ENCODE measurements at places on chromosomes 16 and 17.
A peak's percentile ranks its signal among the peaks of the same experiment; 100 is the strongest.

DNA sequence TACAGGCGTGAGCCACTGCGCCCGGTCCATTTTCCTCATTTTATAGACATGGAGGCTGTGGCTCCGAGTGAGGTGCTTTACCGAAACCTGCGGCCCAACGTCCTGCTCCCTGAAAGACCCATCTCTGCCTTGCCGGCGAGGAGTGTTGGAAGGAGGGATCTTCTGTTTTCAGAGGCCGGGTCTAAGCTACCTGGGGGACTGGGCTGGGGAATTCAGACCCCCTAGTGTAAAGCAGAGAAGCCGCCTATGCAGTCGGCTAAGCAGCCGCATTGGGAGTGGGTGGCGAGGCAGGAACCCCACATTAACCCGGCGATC lies 16.3 kb downstream of the MEOX1 start:
- no peaks in the 10 kb centered on the region for H3K4me1 ChIP-seq
- H3K4me3 ChIP-seq, result no peak overlapping the region
- peaks cover 8% of the 10 kb centered on the region for H3K27me3 ChIP-seq
- H3K27ac ChIP-seq, result no peak overlapping the region

- no peaks in the 10 kb centered on the region for H3K36me3 ChIP-seq
- peak; percentile 92 for DNase-seq
- peaks cover 3% of the 10 kb centered on the region for H3K27me3 ChIP-seq
Observed at GRCh38 chr16:87052506-87052905, 264.7 kb downstream of the C16orf95 start.

- peaks cover 8% of the 10 kb centered on the region for H3K4me1 ChIP-seq
- peaks cover 4% of the 10 kb centered on the region for H3K36me3 ChIP-seq
- peak within 1 kb of the TSS; percentile 59 for H3K4me3 ChIP-seq
Observed at GRCh38 chr16:180101-180675, at the start of gene HBQ1. Gene HBQ1, plus strand, starts transcription at chr16:180459. Its CDS starts 28 bp downstream, at chr16:180487.

DNA sequence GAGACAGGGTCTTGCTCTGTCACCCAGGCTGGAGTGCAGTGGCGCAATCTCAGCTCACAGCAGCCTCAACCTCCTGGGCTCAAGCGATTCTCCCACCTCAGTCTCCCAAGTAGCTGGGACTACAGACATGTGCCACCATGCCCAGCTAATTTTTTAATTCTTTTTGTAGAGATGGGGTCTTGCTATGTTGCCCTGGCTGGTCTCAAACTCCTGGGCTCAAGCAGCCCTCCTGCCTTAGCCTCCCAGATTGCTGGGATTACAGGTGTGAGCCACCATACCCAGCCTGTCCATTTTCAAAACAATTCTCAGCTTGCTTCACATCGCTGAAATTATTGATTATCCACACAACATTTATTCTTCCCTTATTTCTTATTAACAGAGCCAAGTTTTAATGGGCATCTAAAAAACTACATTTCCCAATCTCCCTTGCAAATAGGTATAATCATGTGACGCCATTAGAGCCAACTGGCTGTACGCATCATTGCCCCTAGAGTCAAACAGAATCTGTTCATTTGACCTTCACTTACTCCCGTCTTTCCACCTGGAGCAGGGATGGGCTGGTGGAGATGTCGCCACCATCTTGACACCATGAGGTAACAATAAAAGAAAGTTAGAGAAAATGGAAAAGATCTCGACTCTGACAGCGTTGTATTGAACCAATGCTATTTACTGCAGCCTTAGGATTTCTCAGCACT lies 148.0 kb upstream of the FOXF1 start:
- no peak overlapping the region for H3K27ac ChIP-seq
- no peaks in the 10 kb centered on the region for H3K36me3 ChIP-seq
- no peak for DNase-seq
- peaks cover 6% of the 10 kb centered on the region for H3K4me1 ChIP-seq
- H3K4me3 ChIP-seq, result no peak overlapping the region
- H3K27me3 ChIP-seq, result peaks cover 53% of the 10 kb centered on the region

DNA sequence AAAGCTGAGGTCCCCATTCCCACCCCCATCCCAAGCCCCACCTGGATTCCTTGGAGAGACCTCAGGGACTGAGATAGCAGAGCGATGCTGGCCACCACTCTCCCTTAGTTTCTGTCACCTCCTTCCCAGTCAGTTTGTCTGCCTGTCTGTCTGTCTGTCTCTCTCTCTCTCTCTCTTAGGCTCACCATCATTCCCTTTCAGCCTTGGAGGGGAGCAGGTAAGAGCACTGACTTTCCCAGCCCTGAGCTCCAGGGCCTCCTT lies 5.9 kb downstream of the CD300LB start:
- no peaks in the 10 kb centered on the region for H3K27me3 ChIP-seq
- no peak for DNase-seq
- H3K27ac ChIP-seq, result no peak overlapping the region
- no peak overlapping the region for H3K4me3 ChIP-seq

GRCh38 chr17:21100636-21101035 lies 26.1 kb upstream of the DHRS7B start:
- H3K4me1 ChIP-seq, result peaks cover 5% of the 10 kb centered on the region
- no peak overlapping the region for H3K4me3 ChIP-seq
- no peak for DNase-seq
- H3K27me3 ChIP-seq, result no peaks in the 10 kb centered on the region

- peaks cover 3% of the 10 kb centered on the region for H3K36me3 ChIP-seq
- no peaks in the 10 kb centered on the region for H3K27me3 ChIP-seq
- peak overlapping the region; percentile 95 for H3K27ac ChIP-seq
Observed at GRCh38 chr17:3890082-3890877, 2.6 kb downstream of the CAMKK1 start.

DNA sequence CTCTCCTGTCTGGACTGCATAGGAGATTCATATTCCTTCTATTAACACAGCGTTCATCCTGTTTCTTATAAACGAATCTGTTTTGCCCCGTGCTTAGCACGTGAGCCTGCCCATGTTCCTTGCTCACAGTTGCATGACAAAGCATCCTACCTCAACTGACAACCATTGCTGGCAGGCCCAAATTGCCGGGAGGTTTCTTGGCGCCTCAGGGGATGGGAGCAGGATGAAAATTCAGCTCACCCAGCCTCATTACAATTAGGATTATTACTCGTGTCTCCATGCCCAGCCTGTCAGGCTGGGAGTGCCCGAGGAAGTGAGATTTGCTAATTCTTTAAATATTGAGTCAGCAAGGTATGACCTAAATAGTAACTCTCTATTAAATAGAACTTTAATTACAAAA lies 36.7 kb upstream of the HELZ start:
- H3K27ac ChIP-seq, result no peak overlapping the region
- no peak for DNase-seq
- H3K36me3 ChIP-seq, result no peaks in the 10 kb centered on the region
- H3K4me1 ChIP-seq, result no peaks in the 10 kb centered on the region
- H3K4me3 ChIP-seq, result no peak overlapping the region

- no peaks in the 10 kb centered on the region for H3K27me3 ChIP-seq
- H3K27ac ChIP-seq, result no peak overlapping the region
Observed at GRCh38 chr16:29676989-29677785, 1.8 kb upstream of the QPRT start.

DNA sequence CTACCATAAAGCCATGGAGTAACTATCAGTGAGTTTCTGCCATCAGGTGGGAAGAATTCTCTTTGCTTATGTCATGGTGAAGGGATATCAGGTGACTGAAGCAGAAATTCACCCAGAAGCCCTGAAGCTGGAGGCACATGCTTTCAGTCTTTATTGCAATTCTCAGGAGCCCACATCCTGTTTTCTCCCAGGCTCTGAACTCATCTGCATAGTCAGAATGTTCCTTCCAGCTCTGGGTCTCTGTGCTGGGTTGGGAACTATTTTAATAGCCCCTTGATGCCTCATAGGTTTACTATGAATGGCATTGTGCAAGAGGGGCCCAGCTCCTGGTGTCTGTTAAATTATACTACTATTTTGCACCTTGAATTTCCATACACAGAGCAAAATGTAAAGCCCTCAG lies 198.4 kb upstream of the SOX9 start:
- H3K36me3 ChIP-seq, result no peaks in the 10 kb centered on the region
- peak overlapping the region; percentile 15 for H3K27ac ChIP-seq
- H3K4me3 ChIP-seq, result no peak overlapping the region
- H3K27me3 ChIP-seq, result no peaks in the 10 kb centered on the region
- peaks cover 13% of the 10 kb centered on the region for H3K4me1 ChIP-seq
- DNase-seq, result peak; percentile 43

DNA sequence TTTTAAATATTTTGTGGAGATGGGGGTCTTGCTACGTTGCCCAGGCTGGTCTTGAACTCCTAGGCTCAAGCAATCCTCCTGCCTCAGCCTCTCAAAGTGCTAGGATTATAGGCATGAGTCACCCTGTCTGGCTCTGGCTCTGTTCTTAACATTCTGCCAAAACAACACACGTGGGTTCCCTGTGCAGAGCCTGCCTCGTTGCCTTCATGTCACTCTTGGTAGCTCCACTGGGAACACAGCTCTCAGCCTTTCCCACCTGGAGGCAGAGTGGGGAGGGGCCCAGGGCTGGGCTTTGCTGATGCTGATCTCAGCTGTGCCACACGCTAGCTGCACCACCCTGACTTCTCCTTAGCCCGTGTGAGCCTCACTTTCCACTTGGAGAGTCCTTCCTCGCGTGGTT lies 19.3 kb downstream of the CRISPLD2 start:
- no peaks in the 10 kb centered on the region for H3K27me3 ChIP-seq
- H3K4me1 ChIP-seq, result peaks cover 42% of the 10 kb centered on the region
- H3K27ac ChIP-seq, result peak overlapping the region; percentile 71
- H3K4me3 ChIP-seq, result no peak overlapping the region

GRCh38 chr16:57752581-57753447 lies 17.2 kb downstream of the KATNB1 start:
- no peak overlapping the region for H3K27ac ChIP-seq
- H3K4me3 ChIP-seq, result no peak overlapping the region
- no peaks in the 10 kb centered on the region for H3K27me3 ChIP-seq
- H3K4me1 ChIP-seq, result no peaks in the 10 kb centered on the region

- H3K4me1 ChIP-seq, result no peaks in the 10 kb centered on the region
- H3K4me3 ChIP-seq, result no peak overlapping the region
- H3K27me3 ChIP-seq, result no peaks in the 10 kb centered on the region
- H3K27ac ChIP-seq, result no peak overlapping the region
- DNase-seq, result no peak
Observed at GRCh38 chr17:75507733-75508719, 7.3 kb downstream of the CASKIN2 start.

Data from osteoblast (primary cell).